ENCODE measurements at places on chromosomes 13 and 19.

GRCh38 chr13:49669735-49670309 lies 21.5 kb downstream of the EBPL start:
- no peak for DNase-seq

- no peak for DNase-seq
Observed at GRCh38 chr13:44432650-44433049, 59.0 kb downstream of the SERP2 start.

DNA sequence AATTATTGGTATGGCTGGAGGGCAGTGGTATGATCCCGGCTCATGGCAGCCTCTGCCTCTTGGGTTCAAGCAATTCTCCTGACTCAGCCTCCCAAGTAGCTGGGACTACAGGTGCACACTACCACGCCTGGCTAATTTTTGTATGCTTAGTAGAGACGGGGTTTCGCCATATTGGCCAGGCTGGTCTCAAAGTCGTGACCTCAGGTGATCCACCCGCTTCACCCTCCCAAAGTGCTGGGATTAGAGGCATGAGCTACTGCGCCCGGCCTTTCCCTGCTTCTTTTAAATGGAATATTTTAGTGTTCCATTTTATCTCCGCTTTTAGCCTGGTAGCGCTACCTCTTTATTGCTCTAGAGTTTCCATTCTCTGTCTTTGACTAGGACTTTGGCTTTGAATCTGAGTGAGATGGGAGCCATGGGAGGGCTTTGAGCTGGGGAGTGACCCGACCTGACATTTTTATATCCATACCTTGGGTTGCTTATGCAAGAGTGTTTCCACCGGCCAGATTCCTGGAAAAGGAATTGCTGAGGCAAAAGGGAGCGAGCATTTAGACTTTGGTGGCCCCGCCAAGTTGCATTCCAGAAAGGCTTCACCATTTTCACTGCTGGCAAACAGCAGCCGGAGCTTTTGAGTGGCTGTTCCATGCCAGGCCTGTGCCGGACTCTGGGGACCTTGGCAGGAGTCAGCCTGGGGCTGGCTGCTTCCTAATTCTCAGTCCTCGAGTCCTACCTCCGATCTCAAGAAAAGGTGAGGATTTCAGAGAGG lies 22.9 kb downstream of the BICRA start:
- no peak for DNase-seq

GRCh38 chr19:35863018-35863417 lies 5.4 kb upstream of the APLP1 start:
- DNase-seq: no peak

GRCh38 chr13:94495806-94496205 lies 16.3 kb upstream of the DCT start:
- DNase-seq: no peak

GRCh38 chr13:44573071-44573470 lies 3.1 kb downstream of the TSC22D1 start:
- no peak for DNase-seq

- DNase-seq: no peak
Observed at GRCh38 chr13:114140131-114140905, 7.9 kb upstream of the RASA3 start.

GRCh38 chr19:14073925-14074838 lies 1.6 kb downstream of the MISP3 start:
- DNase-seq: no peak
